ENCODE measurements at places on chromosomes 12 and 14. TPM values are rescaled to one million over a fixed set of nuclear protein-coding genes. Genes with fewer than 3 reads are reported as not detected.

The DCAF4 gene
- polyA plus RNA-seq: 20.8 TPM

DNA sequence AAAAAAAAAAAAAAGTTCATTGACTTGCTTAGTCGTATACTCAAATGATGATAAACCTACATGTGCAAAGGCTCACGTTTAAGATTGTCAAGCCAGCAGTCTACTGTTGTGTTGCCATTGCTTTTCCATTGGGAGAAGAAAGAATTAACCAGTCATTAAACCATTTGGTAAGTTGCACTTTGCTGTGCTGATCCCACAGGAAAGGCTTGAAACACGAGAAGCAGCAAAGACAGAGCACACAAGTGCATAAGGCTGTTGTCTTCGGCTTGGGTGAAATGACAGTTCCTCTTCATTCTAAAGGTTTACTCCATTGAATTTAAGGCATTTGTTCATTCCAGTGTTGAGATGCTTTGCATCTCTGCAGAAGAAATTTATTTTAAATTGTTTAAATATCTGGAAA is 50.1 kb downstream of the ZC3H14 start:
- no peak for DNase-seq

The KRT6C gene
- polyA plus RNA-seq: not detected

GRCh38 chr12:112574896-112575558 is 156.3 kb downstream of the PTPN11 start:
- no peak for DNase-seq

GRCh38 chr12:116015525-116015924 is 262.0 kb downstream of the MED13L start:
- DNase-seq: no peak

GRCh38 chr12:131620946-131621681 is 89.8 kb upstream of the SFSWAP start:
- no peak for DNase-seq

The RAB15 gene
- polyA plus RNA-seq: 23.9 TPM

The SPIC gene
- polyA plus RNA-seq: not detected

The KRT74 gene
- polyA plus RNA-seq: not detected

GRCh38 chr14:78637908-78638475 is 467.8 kb downstream of the NRXN3 start:
- peak; percentile 17 for DNase-seq

Data from renal pelvis (tissue), 12 donors.